ENCODE measurements at places on chromosomes 13 and 19.

DNA sequence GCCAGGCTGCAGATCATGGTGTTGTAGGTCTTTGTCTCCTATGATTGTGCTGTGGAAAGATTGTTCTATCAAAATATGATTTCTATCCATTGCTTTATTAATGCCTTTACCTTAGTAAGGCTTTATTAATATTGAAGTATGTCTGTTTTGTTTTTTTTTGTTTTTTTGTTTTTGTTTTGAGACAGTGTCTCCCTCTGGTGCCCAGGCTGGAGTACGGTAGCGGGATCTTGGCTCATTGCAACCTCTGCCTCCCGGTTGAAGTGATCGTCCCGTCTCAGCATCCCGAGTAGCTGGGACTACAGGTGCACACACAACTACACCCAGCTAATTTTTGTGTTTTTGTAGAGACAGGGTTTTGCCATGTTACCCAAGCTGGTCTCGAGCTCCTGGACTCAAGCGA is 7.7 kb downstream of the IRGC start:
- no peak for DNase-seq

- peak; percentile 23 for DNase-seq
Observed at GRCh38 chr13:97018029-97018819, 23.9 kb upstream of the OXGR1 start.

DNA sequence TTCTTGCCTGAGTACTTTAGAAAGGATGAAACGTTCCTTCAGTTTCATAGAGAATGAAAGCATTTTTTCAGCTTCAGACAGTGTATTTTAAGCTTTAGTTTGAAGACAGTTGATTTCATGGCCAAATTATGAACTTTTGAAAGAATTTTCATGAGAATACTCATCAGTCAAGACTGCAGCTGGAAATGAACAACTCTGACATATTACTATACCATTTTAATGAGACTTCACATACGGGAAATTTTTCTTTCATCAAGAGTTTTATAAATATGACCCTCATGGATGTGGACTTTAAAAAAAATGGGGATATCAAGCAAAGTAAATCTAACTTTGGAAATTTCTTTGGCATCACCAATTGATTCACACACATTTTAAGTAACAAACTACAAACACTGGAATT is 6.4 kb downstream of the LATS2 start:
- DNase-seq: no peak

- DNase-seq: no peak
Observed at GRCh38 chr19:11506967-11507366, 1.3 kb upstream of the ZNF653 start.

DNA sequence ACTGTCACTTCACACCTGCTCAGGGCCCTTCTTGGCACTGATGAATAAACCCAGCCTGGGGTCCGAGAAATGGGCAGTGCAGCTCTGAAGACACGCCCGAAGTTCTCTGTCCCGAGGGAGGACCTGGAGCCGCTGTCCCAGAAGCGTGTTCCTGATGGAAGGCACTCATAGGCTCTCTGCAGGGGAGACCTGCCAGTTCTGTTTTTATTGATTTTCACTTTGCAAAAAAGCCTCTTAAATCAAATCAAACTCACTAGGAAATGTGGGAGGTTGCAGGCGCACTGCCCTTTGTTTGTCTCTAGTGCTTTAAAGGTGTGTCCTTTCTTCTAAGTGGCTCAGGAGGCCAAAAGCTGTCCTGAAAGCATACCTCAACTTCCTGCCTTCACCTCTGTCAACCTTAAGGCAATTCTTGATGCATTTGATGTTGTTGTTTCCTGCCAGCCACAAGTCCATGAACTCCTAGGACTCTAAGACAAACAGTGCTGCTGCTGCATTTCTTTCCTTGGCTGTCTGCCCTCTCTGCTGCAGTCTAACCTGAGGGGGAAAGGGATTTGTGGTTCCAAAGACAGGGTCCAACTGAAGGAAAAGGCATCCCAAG is 663.2 kb downstream of the UQCRFS1 start:
- DNase-seq: no peak
